ENCODE measurements at places on chromosomes 5 and 9.

DNA sequence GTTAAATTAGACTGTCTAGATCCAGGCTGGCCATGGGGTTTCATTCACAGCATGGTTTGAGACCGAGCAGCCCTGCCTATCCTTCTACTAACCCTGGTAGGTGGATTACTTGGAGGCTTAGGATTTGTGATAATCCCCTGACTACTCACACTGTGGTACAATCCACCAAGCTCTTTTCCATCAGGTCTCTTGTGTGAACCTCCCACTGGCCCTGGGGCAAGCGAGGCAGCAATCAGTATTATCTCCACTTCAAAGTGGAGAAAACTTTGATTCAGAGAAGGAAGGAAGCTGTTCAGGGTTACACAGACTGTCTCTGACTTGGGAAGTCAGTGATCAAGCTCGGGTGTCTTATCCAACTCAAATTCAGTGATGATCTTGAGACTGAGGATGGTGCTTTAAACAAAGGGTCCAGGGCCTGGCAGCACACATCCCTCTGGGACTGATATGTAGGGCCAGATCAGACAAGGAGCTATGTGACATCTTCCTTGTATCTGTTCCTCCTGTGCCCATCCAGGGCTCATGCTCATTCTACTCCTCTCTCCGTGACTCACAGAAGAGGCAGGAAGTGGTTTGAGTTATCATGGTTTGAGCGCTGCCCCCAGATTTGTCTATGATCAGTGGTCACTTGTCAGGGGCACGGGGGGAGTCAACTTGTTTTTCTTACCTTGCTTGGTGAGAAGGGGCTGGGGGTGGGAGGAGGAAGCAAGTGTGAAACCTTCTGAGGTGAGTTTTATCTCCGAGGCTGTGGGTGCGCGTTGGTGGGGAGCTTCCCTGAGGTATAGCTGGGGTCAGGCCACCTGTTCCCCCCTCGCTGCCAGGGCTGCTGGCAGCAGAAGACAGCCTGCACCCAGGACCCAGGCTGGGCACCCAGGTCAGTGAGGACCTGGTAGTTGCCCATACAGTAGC, 48.6 kb downstream of the RGS3 start:
- no peak for DNase-seq

GRCh38 chr5:142994218-142994617, 224.0 kb downstream of the ARHGAP26 start:
- DNase-seq, result no peak

DNA sequence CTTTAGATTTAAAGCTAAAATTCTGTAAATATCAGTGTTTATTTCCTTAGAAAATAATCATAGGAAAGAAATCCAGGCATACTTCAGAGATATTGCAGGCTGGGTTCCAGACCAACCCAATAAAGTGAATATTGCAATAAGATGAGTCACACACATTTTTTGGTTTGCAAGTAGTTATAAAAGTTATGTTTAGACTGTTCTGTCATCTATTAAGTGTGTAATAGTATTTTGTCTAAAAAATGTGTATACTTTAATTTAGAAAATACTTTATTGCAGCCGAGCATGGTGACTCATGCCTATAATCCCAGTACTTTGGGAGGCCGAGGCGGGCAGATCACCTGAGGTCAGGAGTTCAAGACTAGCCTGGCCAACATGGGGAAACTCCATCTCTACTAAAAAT, 6.9 kb upstream of the RIC1 start:
- DNase-seq, result no peak

- peak; percentile 7 for DNase-seq
These were observed 1.3 kb downstream of the MACIR start for GRCh38 chr5:103259705-103260355.

DNA sequence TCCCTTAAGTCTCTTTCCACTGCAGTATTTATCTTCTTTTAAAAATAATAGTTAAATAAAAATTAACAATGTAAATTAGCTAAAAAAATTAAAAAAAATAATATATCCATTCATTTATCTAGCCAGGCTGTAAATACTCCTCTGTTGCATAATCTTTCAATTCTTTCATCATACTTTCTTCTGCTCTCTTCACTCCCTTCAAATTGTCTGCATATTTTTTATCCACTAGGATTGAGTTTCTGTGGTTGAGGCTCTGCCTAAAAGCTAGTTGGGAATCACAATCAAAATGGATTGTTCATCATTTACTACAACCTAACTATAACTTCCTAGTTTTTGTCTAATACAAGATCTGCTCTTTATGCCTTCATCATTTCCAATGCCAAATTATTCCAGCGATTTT, 182.2 kb downstream of the PDE4D start:
- DNase-seq, result no peak

DNA sequence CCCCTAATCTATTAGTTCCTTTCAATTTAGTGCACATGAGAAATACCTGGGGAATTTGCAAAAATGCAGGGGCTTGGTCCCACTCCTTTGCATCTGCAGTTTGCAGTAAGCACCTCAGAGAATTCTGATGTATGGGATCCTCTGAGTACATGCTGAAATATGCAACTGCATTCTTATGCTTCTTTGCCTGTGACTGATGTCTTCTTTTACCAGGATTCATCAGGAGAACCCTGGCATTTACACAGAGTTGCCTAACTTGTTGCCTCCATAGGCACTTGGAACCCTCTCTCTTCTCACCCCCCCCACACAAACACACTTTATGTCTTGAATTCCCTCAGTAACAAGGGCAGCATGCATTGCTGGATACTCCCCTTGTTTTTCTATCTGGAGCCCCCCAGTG, 173.1 kb downstream of the KDM4C start:
- DNase-seq, result no peak

- DNase-seq, result no peak
These were observed 74.6 kb downstream of the UBAP1 start for GRCh38 chr9:34253460-34253837.

DNA sequence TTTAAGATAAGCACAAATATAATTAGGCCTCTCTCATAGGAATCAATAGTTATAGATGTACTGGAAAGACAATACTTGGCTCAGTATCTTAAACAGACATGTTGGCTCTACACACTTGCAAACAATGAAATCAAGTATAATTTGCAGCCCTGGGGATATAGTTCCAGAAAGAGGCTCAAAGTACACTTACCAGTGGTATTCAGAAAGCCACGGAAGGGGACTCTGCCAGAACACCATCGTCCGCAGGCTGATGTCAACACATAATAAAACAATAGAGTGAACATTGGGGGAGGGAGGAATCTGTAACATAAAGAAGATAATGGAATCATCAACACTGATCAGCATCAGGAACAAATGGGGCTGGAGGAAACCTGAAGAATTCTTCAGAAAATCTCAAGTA, 31.2 kb upstream of the EBF1 start:
- no peak for DNase-seq

Data from cortex of kidney (tissue), 1 donor.